ENCODE measurements at places on chromosomes 6 and 20. TPM values are rescaled to one million over a fixed set of nuclear protein-coding genes. Genes with fewer than 3 reads are reported as not detected.

DNA sequence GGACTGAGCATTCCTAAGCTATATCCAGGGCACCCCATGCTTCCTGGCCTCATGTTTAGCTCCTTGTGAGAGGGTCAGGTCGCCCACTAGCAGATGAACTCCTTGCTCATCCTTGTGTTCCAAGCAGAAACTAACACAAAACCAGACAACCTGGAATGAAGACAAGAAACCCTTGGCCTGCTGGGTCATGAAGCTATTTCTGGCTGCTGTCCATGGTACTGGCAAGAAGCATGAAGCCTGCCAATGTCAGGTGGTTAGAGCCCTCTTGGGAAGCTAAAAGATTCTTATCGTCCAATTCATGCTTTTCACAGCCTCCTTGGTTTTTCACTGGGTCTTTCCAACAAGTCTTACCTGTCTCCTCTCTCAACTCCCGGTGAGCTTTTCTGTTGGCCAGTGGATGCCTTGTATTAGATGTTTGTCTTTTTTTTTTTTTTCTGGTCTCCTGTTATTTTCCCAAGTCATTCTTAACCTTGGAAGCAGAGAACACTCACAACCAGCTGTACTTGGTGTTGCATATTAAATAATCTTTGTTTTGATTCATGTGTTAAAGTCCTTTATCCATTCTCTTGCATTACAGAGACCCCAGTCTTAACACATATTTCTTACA is 180.3 kb downstream of the ANKRD60 start:
- peak; percentile 53 for DNase-seq

GRCh38 chr20:45300961-45301360 is 5.7 kb upstream of the RBPJL start:
- no peak for DNase-seq

GRCh38 chr6:89554106-89554505 is 84.4 kb downstream of the LYRM2 start:
- DNase-seq = no peak

FLOT1 gene
- total RNA-seq = 172 TPM

POM121L2 gene
- not detected for total RNA-seq

- no peak for DNase-seq
Measured at GRCh38 chr20:1858871-1859270, 36.3 kb upstream of the SIRPA start.

GRCh38 chr6:122068291-122068769 is 331.1 kb upstream of the HSF2 start:
- DNase-seq = no peak

RSPO3 gene
- 17.2 TPM for total RNA-seq

GRCh38 chr6:56772737-56773184 is 130.1 kb upstream of the DST start:
- no peak for DNase-seq

ADGB gene
- 0.31 TPM for total RNA-seq

- DNase-seq = no peak
Measured at GRCh38 chr6:163347021-163347446, 67.5 kb upstream of the QKI start.

- peak; percentile 92 for DNase-seq
Measured at GRCh38 chr6:33672808-33673207, 38.7 kb downstream of the UQCC2 start.

PARD6B gene
- total RNA-seq = 5.7 TPM

KIF13A gene
- 72.8 TPM for total RNA-seq

SCGN gene
- total RNA-seq = not detected

PDYN gene
- total RNA-seq = not detected

DNA sequence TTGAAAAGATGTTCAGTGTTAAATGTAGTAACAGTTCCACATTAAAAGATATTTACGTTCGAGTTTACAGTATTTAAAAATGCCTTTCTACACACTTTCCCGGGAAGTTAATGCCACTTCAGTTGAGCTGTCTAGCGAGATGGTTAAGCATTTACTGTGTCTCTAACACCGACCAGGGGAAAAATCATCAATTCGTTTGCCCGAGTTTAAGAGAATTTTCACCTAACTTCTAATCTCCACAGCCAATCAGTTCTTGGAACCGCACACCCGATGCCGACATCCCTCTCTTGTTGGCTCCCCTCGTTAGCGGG is 58.2 kb downstream of the FAM217A start:
- no peak for DNase-seq

- no peak for DNase-seq
Measured at GRCh38 chr6:38935051-38935450, 113.5 kb upstream of the GLP1R start.

EYA2 gene
- 24.4 TPM for total RNA-seq

DNA sequence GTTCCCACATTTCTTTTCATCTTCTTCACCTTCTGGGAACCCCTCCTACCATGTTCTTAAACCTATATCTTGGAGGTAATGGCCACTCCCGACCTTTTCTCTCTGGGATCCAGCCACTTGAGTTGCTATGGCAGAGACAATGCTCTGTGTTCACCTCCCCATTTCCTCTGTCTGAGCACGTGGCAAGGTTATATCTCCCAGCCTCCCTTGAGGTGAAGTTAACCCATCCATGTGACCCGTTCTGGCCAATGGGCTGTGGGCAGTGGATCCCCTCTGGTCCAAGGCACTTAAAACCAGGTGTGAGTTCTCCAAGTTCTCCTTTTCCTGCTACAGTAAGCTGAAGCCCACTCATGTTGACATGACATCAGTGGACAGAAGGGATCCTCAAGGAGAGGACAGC is 261.4 kb downstream of the LRFN2 start:
- no peak for DNase-seq

- DNase-seq = no peak
Measured at GRCh38 chr6:84348801-84349200, 121.4 kb upstream of the CEP162 start.

DNA sequence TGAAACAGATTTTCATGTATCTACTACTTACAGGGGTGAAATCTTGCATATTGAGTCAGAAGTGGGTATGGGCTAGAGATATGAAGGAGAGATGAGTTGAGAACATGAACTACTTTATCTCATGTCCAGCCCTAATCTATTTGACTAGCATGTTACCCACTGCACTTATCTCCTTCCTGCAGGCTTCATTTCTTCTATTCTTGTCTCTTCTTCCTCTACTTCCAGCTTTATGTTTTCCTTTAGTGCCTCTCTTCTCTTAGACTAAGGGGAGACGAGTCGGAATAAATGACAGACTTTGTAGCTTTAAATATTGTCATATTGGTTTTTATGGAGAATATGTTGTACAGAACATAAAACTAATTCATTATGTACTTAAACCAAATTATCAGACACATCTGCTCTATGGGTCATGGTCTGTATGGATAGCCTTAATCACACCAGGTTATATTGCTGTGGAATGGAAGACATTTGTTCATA is 5.3 kb downstream of the RAB32 start:
- no peak for DNase-seq

TAP1 gene
- 32.8 TPM for total RNA-seq

DNAAF9 gene
- total RNA-seq = 35.0 TPM

DNA sequence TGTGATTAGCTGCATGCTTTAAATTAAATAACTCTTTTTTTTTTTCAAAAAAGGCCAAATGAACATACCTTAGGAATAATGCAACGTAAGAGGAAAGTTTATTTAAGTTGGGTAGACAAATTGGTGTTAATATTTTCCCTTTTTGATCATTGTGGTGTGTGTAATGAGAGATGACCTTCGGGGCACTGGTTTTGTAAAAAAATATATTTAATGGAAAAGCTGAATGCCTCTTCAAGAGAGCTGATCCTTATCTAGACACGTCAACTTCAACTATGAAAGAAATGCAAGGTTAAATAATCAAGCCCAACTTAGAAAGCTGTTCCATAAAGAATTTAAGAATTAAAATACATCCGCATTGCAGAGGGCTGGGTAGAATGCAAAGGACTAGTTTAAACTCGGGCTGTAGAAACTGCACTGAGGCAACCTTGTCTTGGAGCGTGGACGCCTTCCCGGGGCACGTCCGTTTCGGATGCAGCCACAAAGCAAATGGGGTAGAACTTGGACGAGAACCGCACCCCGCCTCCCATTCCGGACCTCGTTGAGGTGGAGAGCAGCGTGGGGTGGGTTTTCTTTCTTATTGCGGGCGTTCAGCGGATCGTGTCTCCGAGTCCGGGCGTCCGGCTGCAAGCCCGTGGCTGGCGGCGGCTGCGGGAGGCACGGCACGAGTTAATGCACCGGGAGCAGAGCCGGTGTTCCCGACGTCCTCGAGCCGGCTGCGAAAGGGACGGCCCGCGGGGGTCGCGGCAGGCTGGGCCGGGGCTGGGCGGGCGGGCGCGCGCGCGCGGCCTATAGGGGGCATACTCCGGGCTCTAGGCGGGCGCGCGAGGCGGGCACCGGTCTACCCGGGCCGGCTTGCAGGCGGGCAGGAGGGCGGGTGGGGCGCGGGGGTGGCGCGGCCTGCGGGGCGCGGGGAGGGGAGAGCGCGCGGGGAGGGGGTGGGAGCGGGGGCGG is 1.9 kb downstream of the JARID2 start:
- DNase-seq = peak; percentile 77

GRCh38 chr20:32010101-32010500 is at the start of gene CCM2L:
Gene CCM2L (plus strand): TSS chr20:32010438. CDS start chr20:32010455, 17 bp downstream.
- no peak for DNase-seq

DNA sequence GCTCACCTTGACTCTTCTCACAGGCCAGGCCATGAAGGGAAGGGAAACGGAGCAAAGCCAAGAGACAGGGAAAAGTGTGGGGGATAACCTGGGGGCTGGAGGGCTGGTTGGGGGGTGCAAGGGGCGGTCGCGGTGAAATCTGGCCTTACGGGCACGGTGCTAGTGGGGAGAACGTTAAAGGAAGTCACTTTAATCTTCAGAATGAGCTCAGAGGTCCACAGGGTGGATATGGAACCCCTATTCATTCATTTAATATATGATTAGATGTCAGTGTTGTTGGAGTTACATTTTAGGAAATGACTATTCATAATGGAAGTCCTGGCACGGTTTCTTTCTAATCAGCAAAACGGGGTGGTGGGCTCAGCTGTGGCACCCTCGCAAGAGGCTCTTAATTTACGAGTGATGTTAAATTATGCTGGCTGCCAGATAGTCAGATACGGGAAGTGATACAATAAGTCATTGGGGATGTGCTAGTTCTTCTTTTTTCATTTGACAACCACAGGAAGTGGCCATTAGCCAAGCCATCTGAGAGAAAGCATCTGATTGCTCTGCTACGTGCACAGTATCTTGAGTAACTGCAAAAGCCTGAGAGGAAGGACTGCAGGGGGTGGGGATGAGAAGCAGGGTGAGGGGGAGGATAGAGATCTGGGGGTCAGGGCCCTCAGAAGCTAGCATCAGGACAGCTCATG is 253.0 kb downstream of the QKI start:
- no peak for DNase-seq

DNA sequence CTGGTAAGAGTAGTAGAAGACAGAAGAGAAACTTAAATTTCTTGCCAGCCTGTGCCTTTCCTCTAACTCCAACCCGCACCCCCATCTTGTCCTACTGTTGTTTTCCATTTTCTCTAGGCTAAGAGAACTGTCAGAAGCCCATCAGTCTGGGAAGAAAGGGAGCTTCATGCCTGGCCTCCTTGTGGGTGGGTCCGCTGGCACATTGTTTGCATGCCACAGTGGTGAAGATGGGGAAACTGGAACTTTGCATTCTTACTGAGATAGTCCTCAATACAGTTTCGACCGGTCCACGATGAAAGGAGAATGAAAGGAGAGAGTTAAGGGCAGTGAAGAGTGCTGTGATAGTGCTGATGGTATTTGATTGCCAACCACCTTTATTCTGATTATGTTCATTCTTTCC is 103.1 kb downstream of the TCP11 start:
- no peak for DNase-seq

GRCh38 chr20:4774207-4774606 is 52.5 kb downstream of the PRND start:
- DNase-seq = no peak

WFDC13 gene
- total RNA-seq = not detected

SYNDIG1 gene
- 17.9 TPM for total RNA-seq

ZSCAN9 gene
- 17.3 TPM for total RNA-seq

PTPRT gene
- 0.45 TPM for total RNA-seq

GRCh38 chr6:12279322-12280091 is 10.7 kb upstream of the EDN1 start:
- no peak for DNase-seq
